ENCODE measurements at places on chromosomes 1 and 21.

DNA sequence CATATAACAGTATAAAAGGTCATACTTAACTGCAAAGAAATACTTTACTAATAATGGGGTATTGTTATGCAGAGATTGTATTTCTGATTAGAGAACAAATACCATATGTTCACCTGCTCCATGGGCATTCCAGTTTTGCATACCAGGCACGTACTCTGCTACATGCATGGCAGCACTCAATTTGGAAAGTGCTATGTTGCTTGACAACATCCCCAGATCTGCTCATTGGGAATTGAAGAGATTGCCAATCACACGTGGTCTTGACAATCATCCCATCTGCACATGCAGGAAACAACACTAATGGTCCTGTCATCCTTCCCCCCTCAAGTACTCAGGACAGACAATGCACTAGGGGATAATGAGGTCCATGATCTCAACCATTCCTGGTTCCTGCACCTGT is 63.4 kb upstream of the PDE4B start:
- DNase-seq = no peak

GRCh38 chr1:211811126-211811525 is 19.4 kb downstream of the LPGAT1 start:
- DNase-seq = no peak

- no peak for DNase-seq
These were observed 4.7 kb upstream of the C1orf52 start for GRCh38 chr1:85264150-85264549.

- DNase-seq = no peak
These were observed 8.2 kb downstream of the LPAR3 start for GRCh38 chr1:84884671-84885389.

DNA sequence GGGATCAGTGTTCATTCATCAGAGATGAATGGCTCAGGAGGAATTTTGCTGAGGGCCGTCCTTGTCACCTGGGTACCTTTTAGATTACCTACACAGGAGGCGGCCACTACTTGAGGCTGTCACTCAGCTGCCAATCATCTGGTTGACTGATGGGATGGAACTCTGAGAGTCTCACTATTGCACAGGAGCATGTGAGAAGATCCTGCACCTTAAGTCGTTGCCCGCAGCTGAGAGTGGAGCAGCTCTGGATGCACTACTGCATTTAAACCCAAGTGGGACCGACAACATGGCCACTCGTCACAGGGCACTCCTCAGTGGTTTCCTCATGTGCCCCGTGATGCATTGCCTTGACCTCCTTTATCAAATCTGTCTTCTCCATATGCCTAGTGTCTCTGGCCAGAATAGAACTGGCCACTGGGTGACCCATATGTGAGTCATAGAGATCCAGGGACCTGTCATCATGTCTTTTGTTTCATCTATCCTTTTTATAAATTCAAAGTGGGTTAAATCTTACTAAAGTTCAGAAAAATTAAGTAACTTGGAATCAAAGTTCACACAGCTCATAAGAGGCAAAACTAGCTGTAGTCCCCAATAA is 165.5 kb downstream of the ZSCAN20 start:
- no peak for DNase-seq

- no peak for DNase-seq
These were observed 55.2 kb upstream of the PALMD start for GRCh38 chr1:99590578-99591209.
